ENCODE measurements at places on chromosomes 7 and 10.
A peak's percentile ranks its signal among the peaks of the same experiment; 100 is the strongest.

DNA sequence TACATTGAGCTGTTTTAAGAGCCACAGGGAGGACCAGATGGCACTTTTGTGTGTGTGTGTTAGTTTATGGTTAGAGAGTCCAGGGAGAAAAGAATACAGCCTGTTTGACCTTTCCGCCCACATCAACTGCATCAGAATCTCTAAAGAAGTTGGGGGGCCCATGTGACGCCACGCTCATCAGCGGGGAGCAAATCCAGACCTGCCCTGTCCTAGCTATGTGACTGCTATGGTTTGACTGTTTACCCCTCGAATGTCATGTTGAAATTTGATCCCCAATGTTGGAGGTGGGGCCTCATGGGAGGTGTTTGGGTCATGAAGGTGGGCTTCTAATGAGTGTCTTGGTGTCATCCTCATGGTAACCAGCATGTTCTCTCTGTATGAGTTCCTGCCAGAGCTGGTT lies 128.0 kb downstream of the ADRA2A start:
- no peak for DNase-seq

- no peak for DNase-seq
These were observed 220.6 kb downstream of the CCDC3 start for GRCh38 chr10:12780634-12781601.

- no peak for DNase-seq
These were observed 114.3 kb upstream of the YAE1 start for GRCh38 chr7:39451901-39452300.

DNA sequence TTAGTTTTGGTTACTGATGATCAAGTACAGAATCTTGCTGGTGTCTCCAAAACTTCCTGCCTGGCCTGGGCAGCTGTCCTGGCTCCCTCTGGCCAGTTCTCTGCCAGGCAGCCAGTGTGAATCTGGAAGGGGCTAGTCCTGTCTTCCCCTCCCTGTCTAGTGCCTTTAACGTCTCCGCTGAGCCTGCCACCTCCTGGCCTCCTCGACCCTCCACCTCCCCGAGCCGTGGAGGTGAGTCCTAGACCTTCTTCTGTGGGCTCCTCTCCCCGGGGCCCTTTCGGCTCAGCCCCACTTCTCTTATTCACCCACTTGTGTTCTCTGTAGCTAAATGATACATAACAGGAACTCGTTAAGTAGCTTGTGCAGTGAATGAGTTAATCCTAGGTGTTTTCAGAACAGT lies 218.2 kb downstream of the MGMT start:
- no peak for DNase-seq

DNA sequence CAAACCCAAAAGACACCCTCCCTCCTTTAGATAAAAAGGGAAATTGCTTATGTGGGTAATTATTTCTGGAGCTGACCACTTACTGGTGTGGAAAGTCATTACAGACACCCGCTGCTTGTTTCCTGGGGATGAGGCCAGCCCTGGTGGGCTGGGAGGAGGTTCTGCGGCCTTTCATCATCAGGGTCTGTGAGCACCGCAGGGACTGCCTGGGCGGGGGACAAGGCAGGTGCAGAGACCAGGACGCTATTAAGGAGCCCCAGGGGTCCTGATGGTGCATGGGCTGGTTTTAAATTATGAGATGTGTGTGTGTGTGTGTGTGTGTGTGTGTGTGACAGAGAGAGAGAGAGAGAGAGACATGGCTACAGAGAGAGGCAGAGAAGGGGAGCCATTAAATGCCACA lies 171.2 kb downstream of the DNAJB6 start:
- no peak for DNase-seq

- DNase-seq = no peak
These were observed 21.8 kb upstream of the LRRC4 start for GRCh38 chr7:128053023-128053422.

- no peak for DNase-seq
These were observed 134.7 kb downstream of the PFKFB3 start for GRCh38 chr10:6337382-6337781.

DNA sequence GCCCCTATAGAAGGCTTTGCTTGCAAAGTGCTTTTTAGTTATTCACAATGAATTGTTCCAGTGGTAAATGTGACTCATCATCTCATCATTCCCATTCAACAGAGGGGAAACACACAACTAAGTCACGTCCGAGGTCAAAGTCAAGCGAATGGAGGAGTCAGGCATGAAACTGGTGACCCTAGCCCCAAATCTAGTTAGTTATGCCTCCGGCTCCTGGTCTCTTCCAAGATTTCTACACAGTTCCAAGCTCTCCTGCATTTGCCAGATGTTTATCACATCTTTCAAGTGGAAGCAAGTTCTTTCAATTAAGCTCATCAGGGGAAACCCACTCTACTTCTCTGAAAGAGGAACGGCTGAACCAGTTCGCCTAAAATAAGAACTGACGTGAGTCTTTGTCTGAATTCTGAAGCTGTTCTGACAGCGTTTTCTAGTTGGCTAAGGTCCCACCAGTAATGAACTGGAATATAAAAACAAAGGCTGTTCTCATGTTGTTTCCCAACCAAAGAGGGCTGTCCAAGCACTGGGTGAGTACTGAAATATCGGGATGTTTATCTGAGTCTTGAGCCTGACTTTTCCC lies 140.9 kb upstream of the NRBF2 start:
- peak; percentile 24 for DNase-seq

DNA sequence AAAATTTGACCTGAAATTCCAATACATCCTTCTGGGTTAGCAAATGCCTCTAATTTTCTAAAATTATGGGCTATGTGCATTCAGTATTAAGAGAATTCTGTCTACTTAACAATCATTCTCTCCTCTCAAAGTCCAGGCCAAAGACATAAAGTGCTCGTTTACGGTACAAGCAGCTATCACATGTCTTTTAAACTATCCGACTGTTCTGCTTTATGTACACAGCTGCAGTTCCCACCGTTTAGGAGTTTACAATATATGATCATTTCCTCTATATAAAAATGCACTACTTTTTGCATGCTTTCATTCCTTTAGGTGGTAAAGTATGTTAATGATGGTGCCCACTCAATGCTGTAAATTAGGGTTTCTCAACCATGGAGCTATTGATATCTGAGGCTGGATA lies 34.0 kb downstream of the CDK6 start:
- no peak for DNase-seq

- peak; percentile 43 for DNase-seq
These were observed 132.7 kb downstream of the ELAPOR2 start for GRCh38 chr7:86926732-86927131.

- no peak for DNase-seq
These were observed 13.4 kb upstream of the WDFY4 start for GRCh38 chr10:48670978-48671913.

DNA sequence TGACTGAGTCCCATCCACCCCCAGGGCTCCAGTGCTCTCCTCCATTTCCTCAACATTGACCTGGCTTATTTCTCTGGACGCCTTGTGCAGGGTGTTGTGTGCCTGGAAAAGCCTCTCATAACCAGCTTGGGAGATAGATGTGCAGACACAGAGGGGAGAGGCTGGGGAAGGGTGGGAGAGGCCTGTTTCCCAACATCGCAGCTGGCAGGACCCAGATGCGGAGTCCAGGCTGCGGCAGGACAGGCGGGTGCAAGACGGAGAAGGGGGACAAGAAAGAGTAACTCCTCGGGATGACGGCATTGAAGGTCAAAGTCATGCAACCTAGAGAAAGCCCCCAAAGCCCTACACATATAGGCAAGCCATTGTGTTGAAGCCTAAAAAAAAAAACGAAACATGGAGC lies 54.1 kb upstream of the ANTXRL start:
- DNase-seq = no peak

- no peak for DNase-seq
These were observed 35.0 kb downstream of the RAMP3 start for GRCh38 chr7:45192621-45193041.

- no peak for DNase-seq
These were observed 2.8 kb upstream of the CELF2 start for GRCh38 chr10:11014671-11015445.

GRCh38 chr10:4751211-4751610 lies 74.8 kb upstream of the AKR1E2 start:
- DNase-seq = no peak

DNA sequence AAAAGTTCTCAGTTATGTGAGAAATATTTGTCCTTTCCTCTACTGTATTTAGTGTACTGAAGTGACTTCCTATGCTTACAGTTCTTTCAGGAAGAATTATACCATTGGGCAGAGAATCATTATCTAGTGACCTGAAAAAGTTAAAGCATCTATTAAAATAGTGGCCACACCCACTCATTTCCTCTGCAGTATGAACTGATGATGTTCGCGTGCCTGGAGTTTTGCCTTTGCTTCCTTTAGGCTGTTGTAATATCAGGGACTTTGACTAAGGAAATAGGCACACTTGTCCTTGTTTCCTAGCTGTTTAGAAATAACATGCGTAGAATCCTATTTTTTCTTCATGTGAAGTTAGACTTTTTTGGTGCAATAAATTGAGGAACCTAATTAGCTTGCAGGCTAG lies 100.7 kb downstream of the ZMYND11 start:
- no peak for DNase-seq

GRCh38 chr10:16993186-16993585 lies 136.4 kb downstream of the CUBN start:
- no peak for DNase-seq

- no peak for DNase-seq
These were observed 55.7 kb downstream of the TMEM209 start for GRCh38 chr7:130149281-130150139.
